ENCODE measurements at places on chromosomes 13 and 19.

GRCh38 chr13:31772231-31772630 is 32.9 kb downstream of the RXFP2 start:
- DNase-seq, result no peak

DNA sequence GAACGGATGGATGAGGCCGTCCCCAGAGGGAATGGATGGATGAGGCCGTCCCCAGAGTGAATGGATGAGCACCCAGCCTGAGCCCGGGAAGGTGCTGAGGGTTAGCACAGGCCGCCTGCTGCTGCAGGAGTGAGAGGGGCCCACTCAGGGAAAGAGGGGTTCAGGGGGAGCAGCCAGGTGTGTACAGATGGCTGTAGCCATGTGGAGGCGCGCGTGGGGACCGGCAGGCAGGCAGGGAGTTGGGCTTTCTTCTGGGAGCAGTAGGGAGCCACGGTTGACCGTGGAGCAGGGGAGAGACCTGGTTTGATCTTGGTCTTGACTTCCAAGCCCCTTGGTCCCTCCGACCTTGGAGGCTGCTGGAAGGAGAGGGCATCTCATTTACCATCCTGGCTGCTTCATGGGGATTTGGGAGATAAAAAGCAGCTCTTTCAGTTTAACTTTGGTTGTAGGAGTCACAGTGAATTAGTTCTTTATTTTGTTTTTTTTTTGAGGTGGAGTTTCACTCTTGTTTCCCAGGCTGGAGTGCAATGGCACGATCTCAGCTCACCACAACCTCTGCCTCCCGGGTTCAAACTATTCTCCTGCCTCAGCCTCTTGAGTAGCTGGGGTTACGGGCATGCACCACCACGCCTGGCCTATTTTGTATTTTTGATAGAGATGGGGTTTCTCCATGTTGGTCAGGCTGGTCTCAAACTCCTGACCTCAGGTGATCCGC is 24.7 kb downstream of the ARID3A start:
- DNase-seq, result no peak

DNA sequence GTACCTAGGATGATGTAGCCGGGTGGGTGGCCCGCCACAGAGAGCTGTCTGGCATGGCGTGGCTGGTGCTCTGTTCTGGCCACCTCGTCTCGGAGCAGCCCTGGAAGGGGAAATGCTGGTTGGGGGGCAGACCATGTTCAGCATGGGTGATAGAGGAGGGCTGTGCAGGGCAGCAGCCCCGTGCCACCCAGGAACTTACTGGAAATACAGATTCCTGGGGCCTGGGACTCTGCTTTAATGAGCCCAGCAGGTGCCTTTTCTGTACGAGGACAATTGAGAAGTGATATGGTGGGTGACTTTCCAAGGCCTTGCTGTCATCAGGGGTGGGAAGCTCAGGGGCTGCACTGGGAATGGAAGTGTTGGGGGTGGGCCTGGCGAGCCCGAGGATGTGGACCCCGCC is 24.7 kb downstream of the SMARCA4 start:
- no peak for DNase-seq

GRCh38 chr19:8423817-8424223 is 10.7 kb downstream of the MARCHF2 start:
- no peak for DNase-seq

DNA sequence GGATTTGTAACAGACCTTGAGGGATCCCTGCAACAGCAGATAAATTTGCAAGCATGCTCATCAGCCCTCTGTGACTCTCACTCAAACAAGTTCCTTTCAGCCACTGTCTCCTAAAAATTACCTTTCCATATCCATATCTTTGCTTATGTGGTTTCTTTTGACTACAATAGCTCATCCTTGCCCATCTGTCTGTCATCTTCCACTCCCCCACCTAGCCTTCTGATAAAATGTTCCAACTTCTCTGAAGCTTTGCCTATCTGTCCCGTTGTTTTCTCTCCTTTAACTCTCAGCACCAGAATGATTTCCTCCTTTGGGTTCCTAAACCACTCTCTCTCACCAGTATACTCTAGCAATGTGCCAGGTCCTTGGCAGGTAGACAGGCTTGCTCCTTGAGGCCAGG is 194.5 kb downstream of the VWA8 start:
- no peak for DNase-seq

GRCh38 chr13:91722267-91722884 is 324.0 kb downstream of the GPC5 start:
- peak; percentile 14 for DNase-seq
